Mesendoderm (in vitro differentiated cells): ENCODE measurements at places on chromosomes 1 and 21.

GRCh38 chr1:20089328-20090077 is 19.5 kb downstream of the PLA2G5 start:
- peak; percentile 75 for DNase-seq

DNA sequence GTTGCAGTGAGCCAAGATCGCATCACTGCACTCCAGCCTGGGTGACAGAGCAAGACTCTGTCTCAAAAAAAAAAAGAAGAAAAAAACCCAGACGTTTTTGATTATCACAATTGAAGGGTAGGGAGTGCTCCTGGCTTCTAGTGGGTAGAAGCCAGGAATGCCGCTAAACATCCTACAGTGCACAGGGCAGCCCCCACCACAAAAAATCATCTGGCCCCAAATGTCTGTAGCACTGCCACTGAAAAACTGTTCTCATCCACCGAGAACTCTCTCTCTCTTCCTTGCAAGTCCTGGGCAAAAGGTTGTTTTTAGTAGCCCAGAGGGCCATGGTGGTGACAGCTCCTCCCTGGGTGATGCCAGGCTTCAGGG is 35.6 kb upstream of the GPR157 start:
- DNase-seq: no peak

GRCh38 chr1:109927911-109928321 is 17.3 kb downstream of the CSF1 start:
- no peak for DNase-seq

DNA sequence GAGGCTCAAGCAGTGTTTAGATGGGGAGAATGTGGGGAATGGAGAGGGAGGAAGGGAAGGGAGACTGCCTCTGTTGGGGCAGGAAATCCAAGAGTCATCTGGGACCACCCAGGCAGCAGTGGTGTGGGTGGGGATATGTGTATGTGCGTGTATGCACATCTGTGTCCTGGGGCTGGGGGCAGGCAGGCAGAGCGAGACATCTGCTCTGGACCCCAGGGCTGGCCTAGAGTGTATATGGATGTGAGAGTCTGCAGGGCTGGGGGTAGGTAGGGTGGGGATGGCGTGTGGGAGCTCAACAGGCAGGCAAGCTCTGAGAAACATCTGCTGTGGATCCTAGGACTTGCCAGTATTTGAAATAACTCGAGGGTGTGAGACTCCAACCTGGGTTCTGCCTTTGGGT is 3.5 kb downstream of the PTCH2 start:
- DNase-seq: no peak

DNA sequence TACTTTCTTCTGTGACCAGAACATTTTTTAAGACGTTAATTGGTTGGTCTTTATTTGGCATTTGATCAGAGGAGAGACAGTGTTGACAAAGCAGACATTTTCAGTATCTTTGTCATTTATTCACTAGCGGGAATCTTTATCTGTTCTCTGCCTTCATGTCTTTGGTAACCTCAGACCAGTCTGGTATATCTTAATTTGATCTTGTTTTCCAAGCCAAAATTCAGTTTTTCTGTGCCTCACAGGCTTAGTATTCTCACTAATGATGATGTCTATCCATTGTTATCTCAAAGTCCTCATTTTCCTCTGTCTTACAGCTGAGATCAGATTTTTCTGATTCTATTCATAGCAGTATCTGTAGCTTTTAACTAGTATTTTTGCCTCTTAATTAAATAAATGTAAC is 158.7 kb downstream of the GPR52 start:
- no peak for DNase-seq

DNA sequence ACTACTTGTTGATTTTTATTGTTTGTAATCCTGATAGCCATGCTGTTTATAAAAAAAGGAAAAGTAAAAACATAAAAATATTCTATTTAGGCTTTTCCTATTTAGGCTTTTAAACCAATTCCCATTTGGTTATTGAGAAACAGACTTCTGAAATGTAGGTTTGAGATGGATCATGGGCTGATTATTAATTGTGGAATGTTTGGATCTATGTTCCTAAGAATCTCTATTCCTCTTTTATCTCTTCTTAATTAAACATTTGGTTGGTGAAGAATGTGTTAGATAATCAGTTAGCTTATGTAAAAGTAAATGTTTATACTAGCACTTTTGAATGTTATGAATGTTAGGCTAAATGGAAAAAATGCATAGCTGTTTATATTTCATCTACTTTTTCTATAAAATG is 97.4 kb downstream of the ATF6 start:
- no peak for DNase-seq

GRCh38 chr1:226125831-226126230 is 60.7 kb downstream of the ACBD3 start:
- DNase-seq: no peak

DNA sequence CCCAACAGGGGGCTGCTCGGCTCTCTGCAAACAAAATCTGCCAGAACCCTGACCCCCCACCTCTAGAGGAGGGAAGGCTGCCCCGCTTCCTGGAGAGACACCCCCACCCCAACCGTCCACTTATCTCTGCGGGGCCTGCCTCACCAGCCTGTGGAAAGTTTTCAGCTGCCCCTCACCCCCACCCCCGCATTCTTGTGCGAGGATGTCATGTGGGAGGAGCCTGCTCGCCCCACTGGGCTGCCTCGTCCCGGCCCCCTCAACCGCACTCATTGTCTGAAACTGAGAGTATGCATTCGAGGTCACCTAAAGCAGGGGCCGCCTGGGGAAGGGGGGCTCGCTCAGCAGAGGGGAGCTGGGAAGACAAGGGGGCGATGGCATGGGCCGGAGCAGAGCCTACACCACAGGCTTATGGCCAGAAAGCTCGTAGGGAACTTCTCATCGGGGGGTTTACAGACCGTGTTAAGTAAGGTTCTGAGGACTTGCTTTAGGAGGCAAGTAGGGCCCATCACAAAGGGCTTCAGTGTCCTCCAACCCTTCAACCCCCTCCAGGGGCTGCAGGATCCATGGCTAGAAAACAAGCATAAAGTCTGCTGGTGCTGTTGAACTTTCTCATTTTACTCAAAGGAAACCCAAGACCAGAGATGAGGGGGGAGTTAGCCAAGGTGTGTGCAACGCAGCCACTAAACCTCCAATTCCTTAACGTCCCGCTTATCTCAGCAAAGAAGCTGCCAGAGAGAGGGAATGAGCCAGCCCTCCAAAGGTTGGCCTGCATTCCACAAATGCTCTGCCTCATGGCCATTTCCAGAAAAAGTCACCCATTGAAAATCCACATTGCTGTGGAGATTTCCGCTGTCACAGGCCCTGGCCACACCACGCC is 9.4 kb downstream of the EPHA2 start:
- peak; percentile 98 for DNase-seq

GRCh38 chr1:236124965-236125364 is 17.4 kb upstream of the GPR137B start:
- DNase-seq: peak; percentile 42

- no peak for DNase-seq
These were observed 48.5 kb downstream of the RGS7 start for GRCh38 chr1:241308471-241308870.

DNA sequence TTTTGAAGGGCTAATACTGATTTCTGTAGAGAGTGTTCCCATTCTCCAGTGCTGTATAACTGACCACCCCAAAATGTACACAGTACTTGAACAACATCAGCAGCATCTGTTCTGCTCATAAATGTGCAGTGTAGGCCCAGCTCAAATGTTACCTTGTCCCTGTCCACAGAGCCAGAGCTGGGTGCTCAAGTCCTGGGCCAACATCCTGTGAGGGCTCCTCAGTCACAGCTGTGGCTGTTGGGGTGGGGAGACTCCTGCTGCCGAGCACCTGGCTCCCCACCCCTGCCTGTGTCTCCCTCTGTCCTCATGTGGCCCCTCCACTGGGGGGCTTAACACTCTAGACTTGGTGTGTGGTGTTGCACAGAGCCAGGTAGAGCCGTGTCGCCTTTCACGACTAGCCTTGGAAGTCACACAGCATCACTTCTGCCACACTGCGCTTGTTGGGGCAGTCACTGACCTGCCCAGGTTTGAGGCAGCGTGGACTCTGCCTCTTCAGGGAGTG is 30.5 kb downstream of the DIP2A start:
- DNase-seq: no peak

- DNase-seq: no peak
These were observed 62.4 kb upstream of the DUSP10 start for GRCh38 chr1:221804303-221804702.

GRCh38 chr21:25191141-25191540 is 416.1 kb downstream of the MRPL39 start:
- no peak for DNase-seq

GRCh38 chr1:22775478-22775877 is 64.8 kb downstream of the EPHB2 start:
- no peak for DNase-seq

- no peak for DNase-seq
These were observed 21.1 kb downstream of the PRXL2B start for GRCh38 chr1:2607641-2608091.

DNA sequence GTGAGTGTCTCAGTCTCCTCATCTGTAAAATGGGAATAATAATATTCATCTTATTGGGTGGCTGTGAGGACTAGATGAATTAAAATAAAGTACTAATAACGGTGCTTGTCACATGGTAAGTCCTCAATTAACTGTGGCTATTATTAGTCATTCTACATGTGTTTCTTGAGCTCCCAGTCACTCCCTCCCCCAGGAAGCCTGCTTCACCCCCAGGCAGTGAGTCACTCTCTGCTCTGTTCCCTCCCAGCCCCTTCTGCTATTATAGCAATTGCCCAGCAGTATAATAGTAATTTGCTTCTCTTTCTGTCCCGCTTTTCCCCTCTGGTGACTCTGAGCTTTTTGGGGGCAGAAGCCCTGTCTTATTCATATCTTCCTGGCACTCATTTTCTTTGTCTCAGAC is 102.0 kb downstream of the BEND5 start:
- peak; percentile 15 for DNase-seq

DNA sequence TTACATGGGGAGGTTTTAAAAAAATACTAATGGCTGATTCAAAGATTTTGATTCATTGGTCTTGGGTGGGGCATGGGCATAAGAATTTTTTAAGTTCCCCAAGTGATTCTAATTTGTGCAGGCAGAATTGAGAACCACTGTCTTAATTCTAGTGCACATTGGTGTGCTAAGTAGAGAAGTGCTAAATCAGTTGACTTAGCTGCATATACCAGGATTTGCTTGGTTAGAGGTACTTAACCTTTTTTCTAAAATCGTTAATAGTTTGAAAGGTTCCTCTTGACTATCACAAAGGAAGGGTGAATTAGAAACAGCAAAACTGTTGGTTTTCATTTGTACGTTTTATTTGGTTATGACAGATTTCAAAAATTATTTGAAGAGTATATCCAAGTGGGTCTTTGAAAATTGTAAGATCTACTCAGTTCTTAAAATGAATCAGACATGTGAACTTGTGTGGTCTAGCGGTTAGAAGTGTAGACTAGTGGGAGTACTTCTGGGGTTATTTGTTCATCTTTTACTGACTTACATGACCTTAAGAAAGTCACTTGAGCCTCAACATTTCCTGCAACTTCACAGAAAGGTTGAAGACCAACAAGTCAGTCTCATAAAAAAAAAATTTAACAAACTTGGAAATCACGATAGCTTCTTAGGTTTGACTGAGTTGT is 66.7 kb downstream of the RPAP2 start:
- DNase-seq: no peak

GRCh38 chr1:29849038-29849750 is 612.9 kb downstream of the PTPRU start:
- peak; percentile 84 for DNase-seq

DNA sequence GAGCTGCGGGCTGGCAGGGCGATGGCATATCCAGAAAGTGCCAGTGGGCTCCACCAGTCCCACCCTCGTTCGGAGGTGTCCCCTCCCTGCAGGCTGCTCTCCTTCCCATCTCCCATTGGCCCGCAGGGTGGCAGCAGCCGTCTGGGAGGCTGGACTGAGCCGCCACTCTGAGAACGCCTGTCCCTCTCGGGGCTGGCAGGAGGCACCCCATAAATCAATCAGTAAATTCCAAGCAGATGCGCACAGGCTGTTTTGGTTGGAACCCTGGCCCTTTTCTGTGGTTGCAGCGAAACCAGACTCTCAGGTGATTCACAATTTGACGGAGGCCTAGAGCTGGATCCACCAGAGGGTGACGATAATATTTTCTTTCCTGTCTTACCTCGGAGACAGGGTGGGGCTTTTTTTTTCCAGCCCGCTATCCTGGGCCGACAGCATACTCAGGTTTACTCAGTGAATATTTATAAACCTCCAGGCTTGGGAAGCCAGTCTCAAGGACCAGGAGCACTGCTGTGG is 99.7 kb downstream of the GLIS1 start:
- no peak for DNase-seq

GRCh38 chr1:229022595-229023333 is 248.1 kb upstream of the RAB4A start:
- no peak for DNase-seq

DNA sequence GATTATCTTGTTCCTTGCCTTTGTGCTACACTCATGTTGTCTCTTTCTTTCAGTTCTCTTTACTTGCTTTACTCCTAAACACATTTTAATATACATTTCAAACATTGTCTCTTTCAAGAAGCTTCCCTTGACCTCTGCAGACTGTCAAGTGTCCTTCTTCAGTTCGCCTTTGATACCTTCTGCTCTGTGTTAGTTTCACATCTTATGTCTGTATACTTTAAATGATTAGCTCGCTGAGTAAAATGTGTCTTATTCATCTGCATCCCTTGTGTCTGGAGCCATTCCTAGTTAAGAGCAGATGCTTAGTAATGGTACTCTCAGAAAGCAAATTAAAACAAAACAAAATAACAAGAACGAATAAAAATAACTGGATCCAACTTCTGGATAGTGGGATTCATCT is 303.3 kb downstream of the S1PR1 start:
- no peak for DNase-seq

GRCh38 chr21:33088384-33088783 is 18.4 kb downstream of the OLIG1 start:
- no peak for DNase-seq

DNA sequence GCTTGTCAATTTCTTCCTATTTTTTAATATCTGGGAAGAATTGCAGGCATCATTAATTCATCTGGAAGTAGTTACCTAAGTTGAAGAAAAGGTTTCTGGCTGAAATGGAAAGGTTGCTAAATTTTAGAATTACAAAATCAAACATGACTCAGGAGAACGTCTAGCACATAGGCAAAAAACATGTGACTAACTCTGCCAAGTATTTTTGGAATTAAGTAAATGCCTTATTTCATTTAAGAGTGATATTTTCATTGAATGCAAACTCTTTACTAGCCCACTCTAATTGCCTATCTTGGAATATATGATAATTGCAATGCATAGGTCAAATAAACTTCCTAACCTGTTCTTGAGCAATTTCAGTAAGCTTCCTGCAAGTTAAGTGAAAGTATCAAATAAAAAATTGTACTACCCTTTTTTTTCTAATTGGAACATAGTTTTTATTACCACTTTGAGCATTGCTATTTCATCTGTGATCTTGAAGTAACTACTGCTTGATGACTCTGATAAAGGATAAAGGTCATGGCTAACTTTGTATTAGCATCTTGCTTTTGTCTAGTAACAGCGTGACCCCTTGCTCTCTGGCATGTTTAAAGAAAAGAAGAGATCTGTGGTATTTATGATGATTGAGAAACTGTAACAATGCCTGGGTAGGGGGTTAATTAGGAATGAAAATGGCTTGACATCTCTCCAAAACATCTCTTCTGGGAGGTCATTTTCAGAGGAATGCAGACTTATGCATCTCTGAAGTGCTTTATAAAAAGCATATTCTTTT is 208.3 kb upstream of the NCAM2 start:
- peak; percentile 64 for DNase-seq
